Activated CD4-positive, alpha-beta T cell treated with anti-CD3 and anti-CD28 coated beads, Interleukin-2, Interleukin-6, amounts not matched to agents 100 ng/mL and 50 ng/mL, durations not matched to agents 16 hours and 8 hours (primary cell): ENCODE measurements at places on chromosomes 4 and X.

GRCh38 chrX:252957-253291, 28.3 kb upstream of the PLCXD1 start:
- no peak for DNase-seq

GRCh38 chr4:148124512-148124911, 317.7 kb downstream of the NR3C2 start:
- no peak for DNase-seq

- DNase-seq = peak; percentile 92
Observed at GRCh38 chrX:131792356-131792749, 230.7 kb upstream of the STK26 start.

GRCh38 chrX:48894891-48895290, 2.7 kb downstream of the TIMM17B start:
- DNase-seq = no peak

DNA sequence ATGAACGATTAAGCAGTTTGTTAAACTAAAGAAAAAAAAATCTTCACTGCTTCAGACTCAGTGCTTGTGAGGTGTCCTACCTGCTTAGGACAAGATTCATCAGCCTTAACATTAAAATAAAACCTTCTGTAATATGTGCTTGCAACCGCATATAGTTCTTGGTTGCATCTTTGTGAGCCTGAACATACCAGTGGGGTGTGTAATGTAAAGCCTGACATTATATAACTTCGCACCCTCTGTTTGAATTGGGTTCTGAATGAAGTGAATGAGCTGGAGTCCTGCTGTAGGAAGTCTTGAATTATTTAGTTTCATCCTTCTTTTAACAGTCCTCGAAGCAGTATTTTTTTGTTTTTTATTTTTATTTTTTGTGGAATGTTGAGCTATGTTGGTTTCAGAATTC, 3.1 kb downstream of the KDM6A start:
- peak; percentile 2 for DNase-seq

DNA sequence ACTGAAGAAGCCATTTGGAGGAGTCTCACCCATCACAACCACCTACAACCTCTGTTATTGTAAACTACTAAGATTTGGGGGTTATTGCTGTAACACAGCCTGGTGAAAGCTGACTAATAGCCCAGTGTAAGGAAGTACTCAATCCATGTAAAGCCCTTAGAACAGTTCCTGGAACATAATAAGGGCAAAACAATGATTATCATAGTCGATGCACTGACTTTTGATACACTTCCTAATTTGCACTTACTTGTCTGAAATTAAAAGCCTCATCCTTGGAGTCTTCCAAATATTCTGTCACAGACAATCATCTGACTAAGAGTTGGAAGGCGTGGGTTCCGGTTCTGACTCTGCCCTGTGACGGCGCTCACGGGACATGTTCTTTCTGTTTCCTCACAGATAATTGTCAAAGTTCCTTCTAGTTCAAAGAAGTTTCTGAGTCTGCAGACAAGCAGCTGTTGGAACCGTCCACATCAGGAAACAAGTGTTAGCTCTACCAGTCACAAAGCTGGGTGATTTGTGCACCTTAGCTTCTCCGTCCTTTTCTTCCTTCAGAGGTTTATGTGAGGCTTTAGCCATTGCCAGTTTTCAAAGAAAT, 33.4 kb upstream of the RASGEF1B start:
- peak; percentile 77 for DNase-seq

DNA sequence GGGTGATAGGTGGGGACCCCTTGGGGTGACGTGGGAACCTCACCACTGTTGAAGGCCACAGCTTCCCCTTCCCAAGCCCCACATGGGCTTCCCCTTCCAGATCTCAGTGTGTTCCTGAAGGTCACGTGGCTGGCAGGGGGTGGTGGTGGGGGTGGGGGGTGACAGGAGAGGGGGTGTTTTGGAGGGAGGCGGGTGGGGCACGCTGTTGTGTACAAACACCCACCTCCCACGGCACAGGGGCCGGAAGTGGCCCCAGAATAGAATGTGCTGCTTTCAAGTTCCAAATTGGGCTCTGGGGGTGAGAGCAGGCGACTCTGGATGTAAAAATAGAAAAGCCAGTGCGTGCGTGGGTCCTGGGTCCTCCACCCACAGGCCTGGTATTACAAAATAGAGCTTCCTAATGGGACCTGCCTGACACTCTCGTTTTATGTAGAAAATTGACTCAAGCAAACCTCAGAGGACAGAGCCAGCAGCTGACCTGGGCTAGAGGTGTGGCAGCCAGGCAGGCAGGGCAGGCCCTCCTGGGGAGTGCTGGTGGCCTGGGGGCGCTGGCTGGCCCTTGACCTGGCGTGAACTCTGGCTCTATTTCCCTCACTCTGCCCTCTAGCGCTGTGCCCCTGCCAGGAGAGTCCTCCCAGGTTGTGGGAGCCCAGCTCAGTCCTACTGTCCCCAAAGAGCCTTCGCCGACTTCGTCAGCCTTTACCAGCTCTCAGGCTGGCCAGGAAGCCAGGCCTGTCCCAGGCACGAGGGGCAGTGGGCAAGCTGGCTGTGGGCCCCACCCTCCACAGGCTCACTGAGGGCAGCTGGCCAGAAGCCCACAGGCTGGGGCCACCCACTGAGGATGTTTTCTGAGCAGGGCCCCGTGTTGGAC, 5.4 kb upstream of the SH3BP2 start:
- no peak for DNase-seq

DNA sequence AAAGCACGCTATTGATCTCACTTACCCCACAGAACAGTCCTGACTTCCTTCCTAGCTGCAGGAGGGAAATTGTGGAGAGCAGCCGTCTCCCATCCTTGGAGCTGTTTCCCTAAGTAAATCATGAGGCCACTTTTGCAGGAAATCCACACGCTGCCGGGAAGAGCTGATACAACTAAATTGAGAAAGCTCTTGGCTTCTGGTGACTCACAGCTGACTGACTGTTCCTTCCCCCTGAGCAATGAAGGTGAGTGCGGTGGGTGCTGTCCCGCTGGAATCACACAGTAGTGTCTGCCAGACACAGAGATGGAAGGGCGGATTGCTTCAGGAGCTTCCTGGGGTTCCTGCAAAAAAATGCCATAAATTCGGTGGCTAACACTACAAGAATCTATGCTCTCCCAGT, 268.9 kb downstream of the ASMT start:
- DNase-seq = no peak

DNA sequence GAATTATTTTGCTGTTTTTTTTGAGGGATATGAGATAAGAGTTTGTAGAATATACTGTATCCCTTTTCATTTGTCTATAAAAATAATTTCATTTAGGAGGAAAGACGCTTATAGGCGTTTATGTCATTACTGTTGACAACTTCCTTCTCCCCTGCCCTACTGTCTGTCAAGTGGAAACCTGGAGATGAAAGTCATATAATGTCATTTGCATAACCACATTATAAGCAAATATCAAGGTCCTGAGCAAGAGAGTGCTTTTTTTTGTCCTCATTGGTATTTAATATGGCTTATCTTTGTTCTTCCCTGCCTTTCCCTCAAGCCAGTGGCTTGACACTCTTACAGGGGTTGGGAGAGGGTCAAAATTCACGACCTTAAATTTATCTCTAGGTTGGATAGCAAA, 55.8 kb downstream of the LRP2BP start:
- DNase-seq = peak; percentile 22

- no peak for DNase-seq
Observed at GRCh38 chr4:171629737-171630136, 183.5 kb upstream of the GALNTL6 start.

DNA sequence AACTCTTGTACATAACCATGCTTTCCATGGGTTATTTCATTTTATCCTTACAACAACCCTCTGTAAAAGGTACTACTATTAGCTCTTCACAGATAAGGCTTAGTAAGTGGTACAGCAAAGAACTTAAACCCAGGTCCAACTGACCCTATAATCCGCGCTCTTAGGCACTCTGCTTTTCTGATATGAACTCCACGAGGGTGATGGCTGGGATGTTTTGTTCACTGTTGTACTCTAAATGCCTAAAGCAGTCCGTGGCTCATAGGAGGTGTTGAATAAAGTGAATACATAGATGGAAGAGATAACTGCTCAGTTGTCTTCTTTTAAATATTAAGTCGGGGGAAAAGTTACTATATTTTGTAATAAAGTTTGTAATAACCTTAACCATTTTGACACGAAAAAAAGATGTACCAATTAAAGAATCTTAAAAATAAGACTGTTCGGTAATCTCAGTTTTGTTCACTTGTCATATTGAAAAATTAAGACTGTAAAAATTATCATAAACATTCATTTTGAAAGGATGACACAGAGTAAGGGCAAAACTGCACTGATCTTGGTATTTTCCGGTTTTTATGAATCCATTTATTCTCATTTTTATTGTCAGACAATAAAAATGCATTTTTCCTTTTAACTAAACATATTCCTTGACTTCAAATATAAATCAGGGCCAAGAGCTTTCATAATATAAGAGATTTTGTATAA, 166.5 kb downstream of the FBXW7 start:
- peak; percentile 16 for DNase-seq

DNA sequence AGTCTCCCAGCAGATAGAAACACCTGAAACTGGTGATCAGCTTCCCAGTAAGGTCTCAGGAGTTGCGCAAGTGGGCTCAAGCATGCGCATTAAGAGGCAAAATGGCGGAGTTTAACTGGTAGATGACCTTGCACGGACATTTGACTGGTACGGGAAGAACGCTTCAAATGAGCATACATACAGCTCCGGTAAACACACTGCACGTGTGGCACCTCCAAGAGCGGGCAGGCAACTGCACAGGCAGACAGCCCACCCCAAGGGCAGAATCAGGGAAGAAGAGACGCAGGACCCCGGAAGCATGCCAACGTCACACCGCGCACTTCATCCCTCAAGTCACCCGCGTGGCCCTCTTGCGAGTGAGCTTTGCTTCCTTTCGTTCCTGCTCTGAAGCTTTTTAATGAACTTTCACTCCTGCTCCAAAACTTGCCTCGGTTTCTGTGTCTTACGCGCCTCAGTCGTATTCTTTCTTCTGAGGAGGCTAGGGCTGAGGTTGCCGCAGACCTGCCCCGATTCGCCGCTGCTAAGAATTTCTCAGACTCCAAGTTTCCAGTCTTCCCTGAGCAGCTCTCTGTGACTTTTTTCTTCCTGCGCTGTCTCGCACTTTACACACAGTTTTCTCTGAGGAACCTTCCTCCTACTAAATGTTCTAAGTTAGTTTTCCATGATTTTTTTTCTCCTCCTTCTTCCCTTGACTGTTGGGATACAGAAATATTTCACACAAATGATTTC, 180.7 kb upstream of the ZFP42 start:
- no peak for DNase-seq
